Brain (organoid and tissue), 16 donors: ENCODE measurements at places on chromosomes 1 and 21.

DNA sequence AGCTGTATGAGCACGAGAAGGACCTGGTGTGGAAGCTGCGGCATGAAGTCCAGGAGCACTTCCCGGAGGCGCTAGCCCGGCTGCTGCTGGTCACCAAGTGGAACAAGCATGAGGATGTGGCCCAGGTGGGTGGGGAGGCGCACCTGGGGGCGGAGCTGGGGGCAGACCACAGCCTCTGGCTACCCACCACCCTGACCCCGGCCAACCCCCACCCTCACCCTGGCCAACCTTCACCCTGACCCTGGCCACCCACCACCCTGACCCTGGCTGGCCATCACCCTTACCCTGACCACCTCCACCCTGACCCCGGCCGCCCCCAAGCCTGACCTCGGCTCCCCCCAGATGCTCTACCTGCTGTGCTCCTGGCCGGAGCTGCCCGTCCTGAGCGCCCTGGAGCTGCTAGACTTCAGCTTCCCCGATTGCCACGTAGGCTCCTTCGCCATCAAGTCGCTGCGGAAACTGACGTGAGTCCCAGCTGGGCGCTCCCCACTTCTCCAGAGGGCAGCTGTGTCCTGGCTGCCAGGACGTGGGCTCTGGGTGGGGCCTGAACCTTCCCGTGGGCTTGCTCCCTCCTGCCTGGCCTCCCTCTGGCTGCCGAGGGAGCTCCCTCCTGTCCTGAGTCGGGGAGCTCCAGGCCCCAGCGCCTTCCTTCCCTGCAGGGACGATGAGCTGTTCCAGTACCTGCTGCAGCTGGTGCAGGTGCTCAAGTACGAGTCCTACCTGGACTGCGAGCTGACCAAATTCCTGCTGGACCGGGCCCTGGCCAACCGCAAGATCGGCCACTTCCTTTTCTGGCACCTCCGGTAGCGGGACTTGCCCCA, 69.5 kb downstream of the PIK3CD start:
- DNase-seq, result no peak

DNA sequence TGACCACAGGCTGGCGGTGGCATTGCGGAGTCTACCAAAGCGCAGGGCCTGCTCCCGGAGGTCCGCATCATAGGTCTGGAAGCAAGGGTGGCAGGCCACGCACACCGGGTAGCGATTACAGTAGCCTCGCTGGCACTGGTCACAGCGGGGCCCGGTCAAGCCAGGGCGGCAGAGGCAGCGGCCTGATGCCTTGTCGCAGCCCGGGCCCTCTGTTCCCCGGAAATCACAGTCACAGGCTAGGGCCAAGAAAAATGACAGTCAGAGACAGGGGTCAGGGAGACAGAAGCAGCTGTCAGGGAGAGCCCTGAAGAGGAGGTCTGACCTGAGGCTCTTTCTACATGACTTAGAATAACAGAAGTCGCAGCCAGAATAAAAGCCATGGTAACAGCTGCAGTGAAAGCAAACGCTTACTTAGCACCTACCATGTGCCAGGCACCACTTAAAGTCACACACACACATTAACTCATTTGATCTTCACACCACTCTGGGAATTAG, 26.4 kb downstream of the LAMB3 start:
- DNase-seq, result peak; percentile 49

DNA sequence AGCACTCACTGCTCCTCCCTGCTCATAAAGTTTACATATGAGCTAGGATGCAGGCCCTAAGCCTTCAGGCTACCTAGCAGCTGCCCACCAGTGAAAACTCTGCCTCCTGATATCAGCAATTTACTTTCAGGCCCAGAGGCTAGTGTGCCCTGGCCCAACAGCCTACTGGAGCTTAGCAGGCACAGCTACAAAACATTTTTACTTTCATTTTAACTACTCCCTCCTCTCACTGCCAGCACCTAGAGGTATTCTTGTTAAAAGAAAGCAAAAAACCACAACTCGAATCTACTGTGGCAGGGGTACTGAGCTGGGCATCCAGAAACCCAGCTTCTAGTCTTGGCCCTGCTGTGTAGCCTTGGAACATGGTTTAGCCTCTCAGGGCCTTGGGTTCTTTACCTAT, 5.8 kb upstream of the LORICRIN start:
- DNase-seq, result no peak

DNA sequence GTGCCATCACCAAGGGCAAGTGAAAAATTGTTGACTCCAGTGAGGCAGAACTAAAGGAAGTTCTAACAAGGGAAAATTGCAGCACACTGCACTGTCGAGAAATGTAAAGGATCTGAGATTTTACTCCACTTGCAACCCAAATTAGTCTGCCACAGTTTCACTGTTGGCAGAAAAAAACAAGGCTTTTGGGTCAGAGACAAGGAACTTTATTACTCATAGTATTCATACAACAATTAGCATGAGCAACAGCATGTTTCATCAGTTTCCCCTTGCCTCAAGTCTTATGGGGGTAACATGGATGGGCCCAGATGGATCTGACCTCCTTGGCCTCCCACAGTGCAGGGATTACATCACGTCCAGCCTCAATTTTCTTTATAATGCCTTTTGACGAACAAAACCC, 125.3 kb downstream of the LTN1 start:
- DNase-seq, result no peak

GRCh38 chr1:86445919-86446318, 21.9 kb downstream of the CLCA2 start:
- no peak for DNase-seq
